ENCODE measurements at places on chromosomes 11 and 22. TPM values are rescaled to one million over a fixed set of nuclear protein-coding genes. Genes with fewer than 3 reads are reported as not detected.

NRIP3 gene
- 9.7 TPM for total RNA-seq

VSIG2 gene
- 0.17 TPM for total RNA-seq

CHRM1 gene
- not detected for total RNA-seq

KRTAP5-7 gene
- total RNA-seq, result not detected

LARGE2 gene
- total RNA-seq, result 0.17 TPM

NLRP10 gene
- 7.6 TPM for total RNA-seq

TTLL1 gene
- 10.4 TPM for total RNA-seq

C11orf52 gene
- 0.34 TPM for total RNA-seq

SYT13 gene
- total RNA-seq, result not detected

TMEM151A gene
- 0.30 TPM for total RNA-seq

OR52I1 gene
- not detected for total RNA-seq

SOX6 gene
- 0.67 TPM for total RNA-seq

DDTL gene
- 0.50 TPM for total RNA-seq

LRRC74B gene
- total RNA-seq, result not detected

RIN1 gene
- 54.7 TPM for total RNA-seq

ZNF215 gene
- 3.2 TPM for total RNA-seq

CCDC116 gene
- not detected for total RNA-seq
